ENCODE measurements at places on chromosomes 13 and 19. TPM values are rescaled to one million over a fixed set of nuclear protein-coding genes. Genes with fewer than 3 reads are reported as not detected.

TOMM40 gene
- 34.4 TPM for total RNA-seq

DNA sequence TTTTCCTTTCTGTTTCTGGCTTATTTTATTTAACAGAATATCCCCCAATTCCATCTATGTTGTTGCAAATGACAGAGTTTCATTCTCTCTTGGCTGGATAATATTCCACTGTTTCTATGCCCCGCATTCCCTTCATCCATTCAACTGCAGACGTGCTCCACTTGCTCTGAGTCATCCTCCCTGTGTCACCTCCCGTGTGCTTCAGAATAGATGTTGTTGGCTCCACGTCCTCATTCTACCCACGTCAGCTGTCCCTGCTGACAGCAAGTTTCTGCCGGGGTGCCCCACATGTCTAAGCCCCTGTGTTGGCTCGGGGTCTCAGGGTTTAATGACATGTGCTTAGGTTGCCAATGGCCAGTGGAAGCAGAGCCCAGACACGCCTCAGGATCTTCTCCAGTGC is 1041.0 kb downstream of the UQCRFS1 start:
- no peak overlapping the region for H3K27ac ChIP-seq
- H3K27me3 ChIP-seq = no peaks in the 10 kb centered on the region
- no peaks in the 10 kb centered on the region for H3K4me1 ChIP-seq
- no peak overlapping the region for H3K4me3 ChIP-seq
- H3K36me3 ChIP-seq = no peaks in the 10 kb centered on the region

GRCh38 chr13:25281193-25281934 is 5.9 kb downstream of the MTMR6 start:
- peaks cover 2% of the 10 kb centered on the region for H3K4me1 ChIP-seq
- no peaks in the 10 kb centered on the region for H3K36me3 ChIP-seq
- H3K4me3 ChIP-seq = no peak overlapping the region
- no peak overlapping the region for H3K27ac ChIP-seq
- no peak for DNase-seq

- H3K4me3 ChIP-seq = peak overlapping the region; percentile 34
- H3K4me1 ChIP-seq = no peaks in the 10 kb centered on the region
- H3K36me3 ChIP-seq = no peaks in the 10 kb centered on the region
- no peak for DNase-seq
Observed at GRCh38 chr19:14363183-14364097, 17.8 kb upstream of the ADGRE5 start.

GRCh38 chr19:53388904-53389303 is 6.0 kb upstream of the ZNF765 start:
- H3K36me3 ChIP-seq = peaks cover 2% of the 10 kb centered on the region
- no peaks in the 10 kb centered on the region for H3K27me3 ChIP-seq
- DNase-seq = no peak
- H3K4me3 ChIP-seq = no peak overlapping the region
- no peaks in the 10 kb centered on the region for H3K4me1 ChIP-seq

GRCh38 chr13:46656786-46657185 is 103.8 kb downstream of the LRCH1 start:
- H3K27ac ChIP-seq = no peak overlapping the region
- no peaks in the 10 kb centered on the region for H3K27me3 ChIP-seq
- peaks cover 13% of the 10 kb centered on the region for H3K4me1 ChIP-seq
- no peak for DNase-seq
- H3K4me3 ChIP-seq = no peak overlapping the region

- H3K4me3 ChIP-seq = no peak overlapping the region
- no peak overlapping the region for H3K27ac ChIP-seq
- no peak for DNase-seq
- H3K27me3 ChIP-seq = no peaks in the 10 kb centered on the region
- no peaks in the 10 kb centered on the region for H3K36me3 ChIP-seq
Observed at GRCh38 chr19:45765702-45766295, 3.3 kb downstream of the SIX5 start.

DNA sequence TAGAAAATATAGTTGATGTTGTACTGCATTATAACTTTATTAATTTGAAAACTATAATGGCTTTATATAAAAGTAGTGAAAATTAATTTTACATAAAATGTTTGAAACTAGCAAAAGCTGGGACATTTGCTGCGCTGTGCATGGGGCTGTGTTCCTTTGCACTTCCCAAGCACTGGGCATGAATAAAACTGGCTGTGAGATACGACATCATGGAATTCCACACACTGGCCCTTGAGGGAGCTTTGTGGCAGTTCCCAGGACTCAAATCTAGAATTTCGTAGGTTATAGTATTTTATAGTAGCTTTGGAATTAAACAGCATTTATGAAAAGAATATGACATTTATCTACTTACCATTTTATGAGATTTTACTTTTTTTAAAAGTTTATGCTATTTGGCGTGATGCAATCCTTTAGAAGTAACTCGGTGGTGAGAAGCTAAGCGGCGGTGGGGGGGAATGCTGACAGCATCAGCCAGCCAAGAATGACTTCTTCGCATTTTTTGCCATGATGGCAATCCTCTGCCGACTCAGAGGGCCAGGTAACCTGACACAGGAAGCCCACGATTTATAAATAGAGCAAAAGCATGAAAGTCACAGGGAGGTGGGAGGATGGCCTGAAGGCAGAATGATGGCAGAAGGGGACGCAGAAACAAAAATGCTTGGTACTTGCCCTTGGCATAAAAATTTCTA is 553.5 kb downstream of the MYO16 start:
- H3K36me3 ChIP-seq = no peaks in the 10 kb centered on the region
- no peak for DNase-seq
- H3K4me3 ChIP-seq = no peak overlapping the region
- H3K27ac ChIP-seq = no peak overlapping the region

GRCh38 chr13:35699825-35700510 is 223.5 kb upstream of the MAB21L1 start:
- no peak for DNase-seq
- no peaks in the 10 kb centered on the region for H3K27me3 ChIP-seq
- H3K4me3 ChIP-seq = no peak overlapping the region
- H3K27ac ChIP-seq = no peak overlapping the region
- no peaks in the 10 kb centered on the region for H3K36me3 ChIP-seq

DNA sequence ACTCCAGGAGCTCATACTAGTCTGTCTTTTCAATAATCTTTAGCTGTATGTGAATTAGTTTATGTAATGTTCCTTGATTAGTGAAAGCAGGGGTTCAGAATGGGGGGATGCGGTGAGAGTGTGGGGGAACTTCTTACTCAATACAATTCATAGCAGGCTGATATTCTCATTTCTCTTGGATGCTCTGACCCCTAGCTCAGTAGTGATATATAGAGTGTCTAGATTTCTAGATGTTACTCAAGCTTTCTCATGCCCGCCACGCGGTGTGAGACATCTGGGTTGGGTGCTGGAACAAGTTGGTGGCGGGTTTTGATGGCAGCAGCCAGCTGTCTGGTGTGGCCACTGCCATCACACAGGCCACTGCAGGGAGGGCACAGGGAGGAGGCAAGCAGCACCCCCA is 39.3 kb upstream of the FLT1 start:
- no peaks in the 10 kb centered on the region for H3K36me3 ChIP-seq
- H3K4me3 ChIP-seq = no peak overlapping the region
- peaks cover 7% of the 10 kb centered on the region for H3K4me1 ChIP-seq
- no peak overlapping the region for H3K27ac ChIP-seq
